ENCODE measurements at places on chromosomes 11 and 22. TPM values are rescaled to one million over a fixed set of nuclear protein-coding genes. Genes with fewer than 3 reads are reported as not detected.

- DNase-seq, result no peak
Measured at GRCh38 chr11:30440510-30440909, 117.6 kb downstream of the ARL14EP start.

- DNase-seq, result no peak
Measured at GRCh38 chr22:22430111-22430820, 78.3 kb downstream of the ZNF280B start.

GRCh38 chr11:45756384-45757010 lies 48.5 kb upstream of the SLC35C1 start:
- DNase-seq, result no peak

- no peak for DNase-seq
Measured at GRCh38 chr11:64138398-64138797, 27.5 kb downstream of the MACROD1 start.

- no peak for DNase-seq
Measured at GRCh38 chr11:27719546-27719925, 19.3 kb upstream of the BDNF start.

Gene SCUBE2
- not detected for total RNA-seq

DNA sequence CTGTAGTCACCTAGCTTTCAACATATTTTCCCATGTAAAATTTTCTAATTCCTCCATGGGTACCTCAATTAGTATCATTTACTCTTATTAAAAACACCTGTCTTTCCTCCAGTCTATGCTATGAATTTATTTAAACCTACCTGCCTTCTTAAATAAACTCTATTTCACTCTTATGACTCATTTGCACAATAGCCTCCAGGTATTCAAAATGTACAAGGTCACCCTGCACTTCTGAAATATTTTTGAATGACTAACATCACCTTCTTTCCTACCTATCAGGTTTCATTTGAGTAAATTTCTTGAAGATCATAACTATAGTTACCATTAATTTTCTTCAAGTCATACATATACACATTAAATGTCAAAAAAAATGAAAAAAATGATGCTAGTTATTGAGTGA lies 939.7 kb downstream of the DLG2 start:
- DNase-seq, result no peak

Gene F2
- 0.38 TPM for total RNA-seq

Gene MYBPC3
- total RNA-seq, result not detected

DNA sequence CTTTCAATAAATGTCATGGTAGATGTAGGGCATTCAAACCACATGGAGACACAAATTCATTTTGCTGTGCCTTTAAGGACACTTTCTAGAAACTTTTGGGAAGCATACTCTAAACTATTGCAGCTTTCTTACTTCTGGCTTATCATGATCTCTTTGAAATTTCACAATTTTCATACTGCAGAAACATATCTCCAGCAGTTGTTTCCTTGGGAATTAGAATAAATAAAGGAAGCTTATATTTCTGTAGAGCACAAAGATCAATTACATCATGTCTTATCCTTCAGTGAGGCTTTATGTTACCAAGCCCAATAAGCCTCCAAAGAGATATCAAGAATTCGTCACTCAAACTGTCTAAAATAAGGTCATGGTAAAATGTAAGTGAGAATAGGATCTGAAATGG lies 74.5 kb upstream of the RAB38 start:
- no peak for DNase-seq

Gene PGA5
- not detected for total RNA-seq

GRCh38 chr11:6629892-6630631 lies 10.8 kb upstream of the TPP1 start:
- no peak for DNase-seq

GRCh38 chr11:61273178-61274078 lies 21.7 kb downstream of the VWCE start:
- no peak for DNase-seq

Gene MMP12
- not detected for total RNA-seq

Gene CHKA
- 67.9 TPM for total RNA-seq

DNA sequence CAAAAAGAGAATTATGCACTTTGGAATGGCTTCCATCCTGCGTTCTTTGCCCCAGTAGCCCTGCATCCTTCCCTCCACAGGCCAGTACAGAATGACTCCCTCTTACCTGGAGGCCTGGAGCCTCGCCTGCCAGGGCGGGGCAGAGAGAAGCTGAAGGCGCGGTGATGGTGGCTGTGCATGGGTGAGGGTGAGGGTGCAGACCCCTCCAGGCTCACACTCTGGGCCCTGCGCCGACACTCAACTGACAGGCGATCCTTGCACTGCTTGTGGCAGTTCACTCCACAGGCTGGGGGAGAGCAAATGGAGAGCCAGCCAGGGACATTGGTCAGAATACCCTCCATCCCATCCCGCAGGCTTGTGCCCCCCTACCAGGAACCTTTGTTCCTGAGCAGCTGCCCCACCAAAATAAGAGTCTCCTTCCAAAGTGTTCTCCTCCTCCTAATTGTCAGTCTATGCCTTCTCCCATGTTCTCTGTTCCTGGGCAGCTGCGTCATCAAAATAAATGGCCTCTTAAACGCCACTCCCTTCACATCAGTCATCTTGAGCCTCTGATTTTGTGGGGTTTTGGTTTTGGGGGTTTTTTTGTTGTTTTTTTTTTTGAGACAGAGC lies 5.9 kb upstream of the NRXN2 start:
- no peak for DNase-seq

DNA sequence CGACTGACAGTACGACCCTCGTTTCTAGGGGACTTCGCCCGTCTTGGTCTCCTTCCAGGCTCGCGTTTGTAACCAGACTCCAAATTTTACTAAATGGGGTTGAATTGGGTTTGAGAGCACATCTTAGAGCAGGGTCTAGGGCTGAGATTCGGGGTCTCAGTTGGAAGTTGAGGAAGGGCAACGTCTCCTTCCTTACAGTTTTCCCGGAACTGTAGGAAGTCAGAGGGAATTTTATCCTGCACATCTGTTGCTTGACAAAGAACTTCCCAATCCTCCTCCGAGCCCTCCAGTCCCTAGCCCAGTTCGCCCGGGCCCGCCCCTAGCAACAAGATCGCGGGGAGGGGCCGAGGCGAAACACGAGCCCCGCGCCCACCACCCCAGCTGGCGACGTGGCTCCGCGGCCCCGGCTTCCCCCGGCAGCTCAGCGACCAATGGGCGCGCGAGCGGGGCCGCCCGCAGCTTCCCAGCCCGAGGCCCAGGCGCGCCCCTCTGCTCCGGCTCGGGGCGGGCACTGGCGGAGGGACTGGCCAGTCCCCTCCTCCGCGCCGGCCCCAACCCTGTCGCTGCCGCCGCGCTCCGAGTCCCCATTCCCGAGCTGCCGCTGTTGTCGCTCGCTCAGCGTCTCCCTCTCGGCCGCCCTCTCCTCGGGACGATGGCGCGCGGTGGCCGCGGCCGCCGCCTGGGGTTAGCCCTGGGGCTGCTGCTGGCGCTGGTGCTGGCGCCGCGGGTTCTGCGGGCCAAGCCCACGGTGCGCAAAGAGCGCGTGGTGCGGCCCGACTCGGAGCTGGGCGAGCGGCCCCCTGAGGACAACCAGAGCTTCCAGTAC lies at the start of gene RCN1:
RCN1 (plus strand) TSS at position 530 of the 826 bp plus-strand sequence; CDS start at position 653, 123 bp downstream.
- peak; percentile 53 for DNase-seq

Gene ZBTB16
- not detected for total RNA-seq

Gene CHRM4
- total RNA-seq, result 0.70 TPM

Gene INPP5J
- total RNA-seq, result 1.8 TPM

GRCh38 chr11:92224054-92224406 lies 588 bp upstream of the FAT3 start:
- no peak for DNase-seq

- no peak for DNase-seq
Measured at GRCh38 chr11:86176165-86176884, 68.2 kb upstream of the EED start.

DNA sequence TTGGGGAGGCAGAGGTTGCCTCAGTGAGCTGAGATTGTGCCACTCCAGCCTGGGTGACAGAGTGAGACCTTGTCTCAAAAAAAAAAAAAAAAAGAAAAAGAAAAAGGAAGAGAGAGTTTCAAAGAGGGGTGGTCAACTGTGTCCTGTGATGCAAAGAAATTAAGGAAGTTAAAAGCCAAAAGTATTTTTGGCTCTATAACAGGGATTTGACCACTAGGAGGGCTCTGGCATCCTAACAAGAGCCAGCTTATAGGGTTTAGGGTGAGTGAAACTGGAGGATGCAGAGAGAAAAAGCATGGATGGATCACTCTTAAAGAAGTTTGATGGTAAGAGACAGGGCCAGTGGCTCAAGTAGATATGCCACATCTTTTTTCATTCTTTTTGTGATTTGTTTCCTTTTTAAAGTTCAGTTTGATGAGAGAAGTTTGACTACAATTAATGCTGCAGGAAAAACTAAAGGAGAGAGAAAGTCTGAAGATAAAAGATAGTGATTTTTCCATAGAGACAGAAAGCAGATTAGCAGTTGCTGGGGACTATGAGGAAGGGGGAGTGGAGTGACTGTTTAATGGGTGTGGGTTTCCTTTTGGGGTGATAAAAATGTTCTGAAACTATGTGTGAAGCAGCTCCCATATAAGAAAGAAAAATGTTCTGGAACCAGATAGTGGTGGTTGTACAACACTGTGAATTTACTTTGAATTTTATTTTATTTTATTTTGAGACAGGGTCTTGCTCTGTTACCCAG lies 11.1 kb upstream of the MICAL2 start:
- DNase-seq, result peak; percentile 56

Gene ISX
- total RNA-seq, result not detected

Gene HBG2
- total RNA-seq, result not detected

Gene OR8H3
- total RNA-seq, result not detected

DNA sequence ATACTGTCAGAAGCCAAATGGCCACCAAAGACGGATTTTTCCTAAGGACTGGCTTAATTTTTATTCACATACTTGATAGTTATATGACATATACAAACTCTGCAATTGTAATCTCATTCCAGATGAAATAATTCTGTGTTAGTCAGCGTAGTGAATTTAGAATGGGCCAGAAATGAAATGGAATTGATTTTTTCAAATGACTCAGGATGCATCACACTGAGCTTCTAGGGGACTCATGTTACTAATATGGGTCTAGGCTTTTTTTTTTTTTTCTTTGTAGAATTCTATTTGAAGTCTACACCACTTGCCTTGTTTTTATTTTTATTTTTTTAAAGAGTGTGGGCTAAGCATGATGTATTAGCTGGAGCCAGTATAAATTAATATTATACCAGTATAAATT lies 62.7 kb downstream of the SPECC1L start:
- no peak for DNase-seq

Gene RIMBP3C
- not detected for total RNA-seq

- peak; percentile 11 for DNase-seq
Measured at GRCh38 chr11:106389101-106389500, 311.6 kb downstream of the AASDHPPT start.

DNA sequence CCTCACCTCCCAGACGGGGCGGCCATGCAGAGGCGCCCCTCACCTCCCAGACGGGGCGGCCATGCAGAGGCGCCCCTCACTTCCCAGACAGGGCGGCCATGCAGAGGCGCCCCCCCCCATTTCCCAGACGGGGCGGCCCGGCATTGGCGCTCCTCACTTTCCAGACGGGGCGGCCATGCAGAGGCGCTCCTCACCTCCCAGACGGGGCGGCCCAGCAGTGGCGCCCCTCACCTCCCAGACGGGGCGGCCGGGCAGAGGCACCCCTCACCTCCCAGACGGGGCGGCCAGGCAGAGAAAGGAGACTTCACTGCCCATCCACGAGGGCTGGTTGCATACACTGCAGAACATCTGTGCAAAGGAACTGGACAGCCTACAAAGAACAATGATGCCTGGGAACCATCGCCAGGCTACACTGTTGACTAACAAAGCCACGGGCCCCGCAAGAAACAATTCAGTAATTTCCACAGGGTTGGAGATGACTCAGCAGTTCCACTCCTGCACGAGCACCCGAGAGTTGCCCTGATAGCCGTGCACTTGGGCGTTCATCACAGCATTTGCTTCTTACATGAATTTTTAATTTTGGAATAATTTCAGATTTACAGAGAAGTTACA lies 58.7 kb downstream of the CTTN start:
- no peak for DNase-seq

GRCh38 chr11:118312328-118312727 lies 7.8 kb downstream of the CD3E start:
- no peak for DNase-seq

DNA sequence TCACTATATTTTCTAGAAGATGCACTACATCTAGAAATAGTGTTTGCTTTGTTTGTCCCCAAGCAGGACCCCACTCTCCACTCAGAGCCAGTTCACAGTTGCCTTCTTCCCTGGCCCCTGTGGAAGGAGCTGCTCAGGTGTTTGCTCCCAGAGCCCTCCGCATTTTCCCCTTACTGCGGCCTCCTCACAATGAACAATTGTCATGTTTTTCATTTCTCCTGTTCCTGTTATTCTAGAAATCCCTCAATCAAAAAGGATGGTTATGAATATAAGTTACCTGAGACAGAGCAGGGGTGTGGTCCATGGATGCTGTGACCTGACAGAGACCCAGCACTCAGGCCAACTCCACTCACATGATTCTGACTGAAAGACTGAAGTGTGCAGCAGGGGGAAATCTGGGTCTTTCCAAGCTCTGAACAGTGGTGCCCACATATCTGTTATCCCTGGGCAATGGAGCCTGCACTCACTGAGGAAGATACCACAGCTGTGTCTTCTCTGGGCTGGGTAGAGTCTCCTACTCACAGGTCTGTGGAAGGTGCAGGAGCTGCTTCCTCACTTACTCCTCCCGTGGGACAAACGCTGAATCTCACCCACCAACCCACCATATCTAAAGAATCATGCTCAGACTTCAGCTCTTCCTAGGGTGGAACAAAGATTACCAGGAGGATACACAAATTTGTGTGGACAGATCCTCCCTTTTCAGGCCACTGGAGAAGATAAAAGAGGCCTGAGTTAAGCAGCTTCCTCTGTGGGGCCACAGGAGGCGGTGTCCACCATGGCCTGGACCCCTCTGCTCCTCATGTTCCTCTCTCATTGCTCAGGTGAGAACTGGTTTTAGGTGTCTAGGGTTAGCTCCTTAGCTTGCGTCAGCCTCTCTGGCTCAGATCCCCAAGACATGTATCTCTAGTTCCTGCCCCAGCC lies 87.1 kb upstream of the TOP3B start:
- no peak for DNase-seq

Gene SART1
- total RNA-seq, result 86.1 TPM

Gene RIBC2
- 3.5 TPM for total RNA-seq

DNA sequence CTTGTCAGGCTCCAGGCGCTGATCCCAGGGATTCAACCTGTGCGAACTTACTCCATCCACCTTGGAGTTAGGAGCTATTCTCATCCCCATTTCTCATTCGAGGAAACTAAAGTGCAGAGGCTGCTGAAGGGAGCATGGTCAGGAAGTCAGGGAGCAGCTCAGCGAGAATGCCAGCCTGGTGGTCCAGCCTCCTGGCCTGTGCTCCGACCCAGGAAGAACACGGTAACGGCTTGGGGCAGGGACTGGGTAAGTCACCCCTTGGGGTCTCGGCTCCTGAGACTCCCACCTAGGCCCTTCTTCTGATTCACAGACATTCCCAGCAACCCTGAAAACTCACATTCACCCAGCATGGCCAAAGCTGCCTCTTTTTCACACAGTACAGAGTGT lies 132.8 kb downstream of the CRYBB2 start:
- DNase-seq, result no peak

DNA sequence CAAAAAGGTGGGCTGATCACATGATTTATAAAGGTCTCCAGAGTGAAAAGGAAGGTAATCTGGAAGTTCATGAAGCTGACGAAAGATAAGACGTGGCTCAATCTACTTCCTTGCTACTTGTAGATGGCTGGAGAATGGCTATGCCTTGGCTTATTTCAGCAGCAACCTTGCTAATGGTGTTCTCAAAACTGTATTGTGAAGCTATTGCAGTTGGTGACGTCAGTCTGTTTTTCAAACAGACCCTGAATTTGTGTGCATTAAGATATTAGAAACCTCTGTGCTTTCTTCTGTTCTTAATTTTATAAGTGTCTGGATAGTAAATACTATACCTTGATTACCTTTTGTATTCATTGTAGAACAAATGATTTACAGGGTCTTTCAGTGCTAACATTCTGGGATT lies 58.3 kb upstream of the C11orf87 start:
- DNase-seq, result no peak

Gene SOX6
- total RNA-seq, result 3.0 TPM

Gene CTSW
- not detected for total RNA-seq
